ENCODE measurements at places on chromosomes 5 and 9.
A peak's percentile ranks its signal among the peaks of the same experiment; 100 is the strongest.

- no peak for DNase-seq
Observed at GRCh38 chr5:135149956-135150723, 116.1 kb upstream of the PITX1 start.

DNA sequence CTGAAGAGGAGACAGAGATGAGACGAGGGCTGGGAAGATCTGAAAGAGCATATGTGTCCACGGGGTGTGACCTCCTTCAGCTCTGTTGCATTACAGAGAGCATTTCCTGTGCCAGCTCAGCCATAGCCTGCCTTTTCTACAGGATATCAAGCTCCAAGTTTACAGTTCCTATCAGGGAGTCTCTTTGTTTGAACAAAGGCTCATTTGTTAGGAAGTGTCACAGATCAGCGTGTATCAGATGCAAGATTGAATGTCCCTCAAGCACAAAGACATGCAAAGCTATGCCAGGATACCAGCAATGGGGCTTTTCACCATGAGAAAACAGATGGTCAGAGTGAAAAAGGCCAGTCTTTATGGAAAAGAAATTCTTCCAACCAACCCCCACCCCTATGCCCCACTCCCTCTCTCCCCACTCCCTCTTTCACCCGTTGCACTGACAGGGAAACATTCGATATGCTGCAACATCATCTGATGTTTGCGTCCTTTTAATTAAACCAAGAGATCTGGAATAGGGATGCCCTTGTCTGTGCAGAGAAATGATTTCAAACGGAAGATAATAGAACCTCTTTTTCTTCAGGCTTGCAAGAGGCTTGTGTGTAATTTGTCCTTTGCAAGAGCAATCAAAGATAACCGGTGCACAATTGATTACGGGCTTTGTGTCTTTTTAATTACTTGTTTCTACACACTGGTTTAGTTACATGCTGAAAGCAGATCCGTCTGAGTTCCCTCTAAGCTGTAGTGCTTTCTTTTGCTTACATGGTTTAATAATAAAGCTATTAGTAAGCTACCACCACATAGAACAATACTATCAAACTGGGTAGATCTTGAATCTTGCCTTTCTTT, 263.1 kb upstream of the RGMB start:
- no peak for DNase-seq

GRCh38 chr5:134517553-134517952, 7.9 kb upstream of the JADE2 start:
- DNase-seq = no peak

DNA sequence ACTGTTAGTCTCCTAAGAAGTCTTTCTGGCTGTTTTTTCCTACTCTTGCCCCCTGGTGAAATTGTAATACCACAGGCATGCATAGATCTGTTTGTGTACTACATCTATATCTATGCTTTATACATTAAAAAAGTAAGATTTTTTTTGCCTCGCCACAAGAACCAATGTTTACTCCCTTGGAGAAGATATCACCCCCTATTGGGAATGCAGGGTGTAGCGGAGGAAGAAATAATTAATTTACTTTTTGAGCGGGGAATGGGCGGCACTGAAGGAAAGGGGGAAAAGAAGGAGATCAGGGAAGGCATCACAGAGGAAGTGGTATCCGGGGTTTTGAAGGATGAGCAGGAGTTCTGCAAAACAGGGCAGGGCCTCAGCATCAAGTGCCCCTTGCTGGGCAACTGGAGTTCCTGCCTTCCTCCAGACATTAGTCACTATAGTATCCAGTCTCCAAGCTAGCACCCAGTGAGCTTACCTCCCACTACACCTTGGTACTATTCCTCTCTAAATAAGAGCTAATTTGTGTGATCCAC, 134.9 kb downstream of the GABBR2 start:
- no peak for DNase-seq

GRCh38 chr5:116534964-116535651, 39.5 kb downstream of the SEMA6A start:
- DNase-seq = no peak

DNA sequence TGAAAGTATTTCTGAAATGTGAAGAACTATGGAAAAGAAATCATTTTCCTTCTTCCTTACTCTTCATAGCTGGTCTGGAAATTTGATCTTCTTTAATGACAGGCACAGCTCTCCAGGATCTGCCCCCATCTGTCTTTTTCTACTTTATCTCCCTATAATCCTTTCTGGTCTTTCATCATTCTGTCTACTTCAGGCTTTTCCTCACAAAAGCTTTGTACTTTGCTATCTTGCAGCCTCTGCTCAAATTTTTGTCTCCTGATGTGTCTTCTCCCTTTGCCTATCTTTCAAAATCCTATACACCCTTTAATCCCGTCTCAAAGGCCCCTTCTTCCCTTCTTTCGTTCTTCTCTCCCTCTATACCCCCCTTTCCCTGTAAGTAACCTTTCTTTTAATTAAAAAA, 114.9 kb upstream of the ATP10B start:
- DNase-seq = no peak

DNA sequence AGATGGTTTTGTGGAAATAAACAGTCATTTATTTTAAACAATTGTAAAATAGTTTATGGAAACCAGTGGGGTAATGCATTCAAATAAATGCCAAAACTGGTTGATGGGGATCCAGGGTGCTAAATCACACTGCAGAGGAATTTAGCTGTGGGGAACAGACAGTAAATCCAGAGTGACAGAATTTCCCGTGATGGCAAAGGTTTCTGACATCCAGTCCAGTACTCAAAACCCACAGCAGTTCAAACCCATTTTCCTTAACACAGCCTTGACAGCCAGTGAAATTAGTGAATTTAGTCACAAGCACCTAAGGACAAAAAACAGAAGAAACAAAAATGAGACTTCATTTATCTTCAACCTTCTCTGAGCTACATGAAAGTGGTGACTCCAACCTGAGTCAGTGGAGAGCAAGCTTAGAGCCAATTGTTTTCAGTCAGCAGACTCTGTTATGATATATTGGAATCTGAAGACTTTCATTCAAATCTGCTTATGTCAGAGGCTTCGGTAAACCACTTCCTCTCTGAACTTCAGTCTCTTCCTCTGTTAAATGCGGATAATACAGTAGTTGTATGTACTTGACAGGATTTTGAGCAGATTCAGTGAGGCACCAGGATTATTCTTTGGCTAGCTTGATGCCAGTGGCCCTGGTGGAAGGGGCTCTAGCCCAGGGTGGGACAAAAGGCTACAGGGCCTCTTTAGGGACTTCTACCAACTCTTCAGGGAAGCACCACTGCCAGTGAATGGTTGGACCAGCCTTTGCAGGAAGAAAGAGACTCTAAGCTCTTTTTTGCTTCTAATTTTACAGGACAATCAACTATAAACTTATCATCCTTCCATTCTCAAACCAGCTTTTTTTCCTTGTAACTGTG, 185.3 kb downstream of the MAPKAP1 start:
- peak; percentile 27 for DNase-seq

DNA sequence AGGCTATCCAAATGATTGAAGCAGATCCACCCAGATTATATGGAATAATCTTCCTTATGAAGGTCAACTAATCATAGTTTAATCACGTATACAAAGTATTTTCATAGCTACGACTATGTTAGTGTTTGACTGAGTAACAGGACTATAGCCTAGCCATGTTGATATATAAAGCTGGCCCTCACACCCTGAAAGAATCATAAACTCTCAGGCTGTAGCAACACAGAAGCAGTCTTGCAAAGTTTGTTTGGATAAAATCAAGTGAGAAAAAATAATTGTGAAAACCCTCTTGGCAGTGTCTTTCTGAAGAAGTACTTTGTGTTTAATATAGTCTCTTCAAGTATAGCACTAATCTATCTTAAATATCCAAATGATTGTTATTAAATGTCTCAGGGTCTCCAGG, 374.5 kb upstream of the DAB2 start:
- DNase-seq = no peak

DNA sequence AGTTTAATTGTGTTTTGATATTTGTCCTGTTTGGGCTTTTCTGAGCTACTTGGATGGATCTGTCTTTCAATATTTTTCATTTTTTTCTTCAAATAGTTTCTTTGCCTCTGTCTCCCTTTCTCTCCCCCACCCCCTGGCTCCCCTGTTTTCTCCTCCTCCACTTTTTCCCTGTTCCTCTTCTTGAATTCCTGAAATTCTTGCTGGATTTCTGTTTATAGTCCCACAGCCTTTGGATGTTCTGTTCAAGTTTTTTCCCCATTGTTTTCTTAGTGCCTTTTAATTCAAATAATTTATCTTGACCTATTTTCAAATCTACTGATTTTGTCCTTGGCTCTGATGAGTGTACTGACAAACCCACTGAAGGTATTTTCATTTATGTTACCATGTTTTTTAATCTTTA, 113.0 kb downstream of the VPS13A start:
- DNase-seq = no peak

- no peak for DNase-seq
Observed at GRCh38 chr5:68169903-68170302, 45.7 kb upstream of the PIK3R1 start.

DNA sequence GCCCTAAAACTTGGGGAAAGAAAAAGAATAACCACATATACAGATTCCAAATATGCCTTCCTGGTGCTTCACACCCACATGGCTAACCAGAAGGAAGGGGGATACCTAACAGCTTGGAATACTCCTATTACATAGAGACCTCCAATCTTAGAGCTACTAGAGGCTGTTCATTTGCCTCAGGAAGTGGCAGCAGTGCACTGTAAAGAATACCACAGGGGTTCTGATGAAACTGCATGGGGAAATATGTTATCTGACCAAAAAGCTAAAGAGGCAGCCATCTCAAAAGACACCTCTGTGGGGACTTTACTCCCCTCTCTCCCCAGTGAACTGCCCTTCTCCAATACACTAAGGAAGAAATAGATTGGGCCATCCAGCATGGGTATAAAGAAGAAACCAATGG, 66.4 kb downstream of the CDKN2A start:
- DNase-seq = no peak

All from activated T-cell treated with anti-CD3 and anti-CD28 coated beads, Interleukin-2, amount 50 U/mL, for 1 hour (primary cell).